ENCODE measurements at places on chromosomes 5 and 9. TPM values are rescaled to one million over a fixed set of nuclear protein-coding genes. Genes with fewer than 3 reads are reported as not detected.

Gene ADAMTS6
- total RNA-seq, result 12.7 TPM

Gene TEK
- 14.2 TPM for total RNA-seq

Gene DBN1
- 170 TPM for total RNA-seq

Gene PCDHGB3
- 1.8 TPM for total RNA-seq

Gene KDM3B
- total RNA-seq, result 27.5 TPM

Gene CTNND2
- 2.6 TPM for total RNA-seq

Gene TAF11L10
- not detected for total RNA-seq

Gene PBX3
- total RNA-seq, result 36.8 TPM

Gene SLC30A5
- 34.8 TPM for total RNA-seq

Gene INSL6
- total RNA-seq, result not detected

Gene PCDHAC1
- 0.34 TPM for total RNA-seq

Gene C9orf72
- 4.0 TPM for total RNA-seq

Gene PITX1
- total RNA-seq, result 0.17 TPM

Gene EQTN
- total RNA-seq, result not detected

Gene FLT4
- 0.12 TPM for total RNA-seq

Gene GLRX
- 35.0 TPM for total RNA-seq

Gene CYSRT1
- total RNA-seq, result 0.17 TPM

Gene LCP2
- not detected for total RNA-seq

Gene CFAP90
- not detected for total RNA-seq

Gene PRUNE2
- total RNA-seq, result 8.2 TPM

Gene PCA3
- total RNA-seq, result not detected

Gene SMC2
- 6.0 TPM for total RNA-seq

Gene FCN2
- not detected for total RNA-seq

Gene IFNK
- total RNA-seq, result not detected

Gene TRIM36
- 0.09 TPM for total RNA-seq

Gene TNFSF8
- total RNA-seq, result not detected

Gene FNBP1
- 21.3 TPM for total RNA-seq

Gene EIF4E1B
- total RNA-seq, result not detected

Gene FGF10
- 0.34 TPM for total RNA-seq

Gene EIF4EBP3
- 1.4 TPM for total RNA-seq

Gene SPRY4
- total RNA-seq, result 22.5 TPM

Gene C1QTNF3
- total RNA-seq, result 1.1 TPM

Gene TMEM174
- not detected for total RNA-seq

Gene ZNF618
- total RNA-seq, result 5.0 TPM

Gene STKLD1
- total RNA-seq, result 3.4 TPM

Gene LECT2
- total RNA-seq, result not detected

Gene SARDH
- 4.9 TPM for total RNA-seq
